Activated T-cell treated with anti-CD3 and anti-CD28 coated beads for 4 hours (primary cell): ENCODE measurements at places on chromosomes 7 and 10.

GRCh38 chr10:7551950-7552716, 114.6 kb downstream of the ITIH5 start:
- no peak for DNase-seq

DNA sequence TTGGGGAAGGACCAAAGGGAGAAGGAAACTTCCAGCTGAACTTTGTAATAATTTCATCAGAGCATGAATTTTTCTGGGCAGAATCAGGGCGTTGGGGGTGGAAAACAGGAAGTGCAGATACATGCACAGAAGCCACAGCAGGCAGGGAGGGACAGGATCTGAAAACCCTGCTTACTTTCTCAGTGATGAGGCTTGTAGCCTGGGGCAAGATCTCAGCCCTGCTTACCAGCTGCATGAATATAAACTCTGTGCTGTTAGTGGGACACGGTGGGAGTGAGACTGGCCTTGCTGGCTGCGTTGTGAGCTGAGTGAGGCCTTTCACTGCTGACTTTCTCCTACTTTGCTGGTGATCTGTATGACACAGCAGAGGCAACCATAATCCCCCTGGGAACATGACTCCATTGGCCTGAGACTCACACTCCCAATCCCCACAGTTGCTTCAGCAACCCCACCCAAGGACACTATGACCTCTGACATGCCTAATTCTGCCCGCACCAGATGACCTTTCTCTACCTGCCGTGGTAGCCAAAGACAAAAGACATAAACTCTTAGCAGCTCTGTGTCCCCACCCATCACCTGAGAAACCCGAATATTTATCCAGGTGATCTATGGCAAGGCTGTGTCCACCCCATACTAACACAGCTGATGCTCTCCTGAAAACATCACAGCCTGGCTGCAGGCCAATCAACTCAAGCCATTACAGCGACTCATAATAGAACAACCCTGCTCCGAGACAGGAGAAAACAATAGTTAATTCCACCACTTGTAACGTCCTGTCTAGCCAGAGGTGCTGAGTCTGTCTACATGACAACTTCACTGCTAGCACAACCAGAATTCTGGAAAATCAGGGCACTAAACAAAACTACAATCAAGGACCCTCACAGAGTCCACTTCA, 190.7 kb upstream of the CHRM2 start:
- DNase-seq = no peak

- DNase-seq = peak; percentile 42
These were observed at the start of gene SRPK2 for GRCh38 chr7:105388356-105389087. Gene SRPK2 (minus strand): TSS chr7:105388921.

- no peak for DNase-seq
These were observed 105.6 kb downstream of the APBB1IP start for GRCh38 chr10:26543567-26544306.

GRCh38 chr10:15741581-15741980, 21.9 kb upstream of the ITGA8 start:
- no peak for DNase-seq

- no peak for DNase-seq
These were observed 111.7 kb downstream of the PARP12 start for GRCh38 chr7:139950881-139951525.

DNA sequence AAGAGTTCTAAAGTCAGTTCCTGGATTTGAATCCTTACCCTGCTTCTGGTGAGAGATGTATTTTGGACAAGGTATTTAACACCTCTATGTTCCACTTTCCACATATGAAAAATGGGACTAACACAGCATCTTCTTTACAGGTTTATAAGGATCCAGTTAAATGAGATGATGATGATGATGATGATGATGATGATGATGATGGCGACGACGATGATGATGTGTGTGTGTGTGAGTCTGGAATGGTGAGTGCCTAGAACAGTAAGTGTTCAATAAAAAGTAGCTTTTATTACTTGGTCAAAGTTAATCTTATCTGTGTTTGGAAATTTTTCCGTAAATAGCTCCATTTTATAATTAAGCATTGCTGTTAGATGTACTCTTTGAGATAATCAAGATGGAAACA, 248.3 kb upstream of the SLC26A5 start:
- DNase-seq = no peak

DNA sequence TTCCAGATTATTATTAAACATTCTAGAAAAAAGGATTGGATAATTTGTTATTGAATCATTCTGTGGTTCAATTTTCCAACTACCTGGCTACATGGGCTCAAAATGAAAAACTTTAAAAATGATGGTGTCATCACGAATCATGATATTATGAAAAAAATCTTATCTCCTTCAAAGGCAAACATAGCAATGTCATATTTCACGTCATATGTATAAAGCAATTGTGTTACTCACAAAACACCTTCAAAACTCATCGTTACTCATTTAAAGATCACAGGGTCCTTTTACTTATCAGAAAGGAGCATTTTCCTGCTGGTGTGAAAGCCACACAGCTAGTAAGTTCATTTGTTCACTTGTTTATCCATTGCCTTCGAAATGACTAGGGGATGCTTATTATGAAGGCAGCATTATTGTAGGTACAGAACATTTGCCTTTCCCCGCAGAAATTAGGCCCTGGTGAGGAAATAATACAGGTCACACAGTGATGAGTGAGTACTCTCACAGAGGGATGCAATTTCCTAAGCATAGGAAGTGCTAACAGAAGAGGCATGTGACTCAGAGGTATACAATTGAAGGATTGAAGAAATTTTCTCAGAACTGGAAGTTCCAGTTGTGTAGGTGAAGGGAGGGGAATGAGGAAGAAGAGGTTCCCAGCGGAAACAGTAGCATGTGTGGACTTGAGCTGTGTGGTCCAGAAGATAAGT, 478.7 kb downstream of the INHBA start:
- DNase-seq = no peak
